Mesenteric fat pad (tissue), 1 donor: ENCODE measurements at places on chromosomes 2 and 18.

DNA sequence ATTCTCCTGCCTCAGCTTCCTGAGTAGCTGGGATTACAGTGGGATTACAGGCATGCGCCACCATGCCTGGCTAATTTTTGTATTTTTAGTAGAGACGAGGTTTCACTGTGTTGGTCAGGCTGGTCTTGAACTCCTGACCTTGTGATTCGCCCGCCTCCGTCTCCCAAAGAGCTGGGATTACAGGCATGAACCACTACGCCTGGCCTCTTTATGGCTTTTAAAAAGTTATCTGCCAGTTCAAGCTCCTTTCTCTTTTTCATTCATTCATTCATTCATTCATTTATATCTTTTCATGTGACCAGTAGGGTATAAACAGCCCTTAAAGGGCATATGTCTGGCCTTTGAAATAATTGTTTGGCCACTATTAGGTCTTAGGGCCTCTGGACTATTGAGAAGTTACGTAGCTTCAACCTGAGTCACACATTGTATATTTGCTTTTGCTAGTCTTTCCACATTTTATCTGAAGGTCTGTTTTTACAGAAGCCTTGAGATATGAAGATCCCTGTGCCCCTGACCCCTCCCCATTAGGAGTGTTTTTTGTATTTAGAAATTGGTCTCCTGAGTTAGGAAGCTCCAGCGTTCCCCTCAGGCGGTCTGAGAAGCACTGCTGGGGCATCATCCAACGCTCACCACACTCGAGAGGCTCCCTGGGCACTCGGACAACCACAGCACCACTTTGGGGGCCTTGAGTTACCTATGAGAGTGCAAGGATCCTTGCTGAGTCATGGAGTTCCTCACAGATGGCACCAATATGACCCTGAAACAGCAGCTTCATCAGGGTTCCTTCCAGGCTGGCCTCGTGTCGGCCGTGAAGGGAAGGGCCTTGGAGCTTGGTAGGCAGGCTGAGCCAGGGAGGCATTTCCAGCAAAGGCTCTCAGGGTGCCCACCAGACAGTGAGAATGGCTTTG, 21.8 kb downstream of the FZD5 start:
- DNase-seq, result no peak

DNA sequence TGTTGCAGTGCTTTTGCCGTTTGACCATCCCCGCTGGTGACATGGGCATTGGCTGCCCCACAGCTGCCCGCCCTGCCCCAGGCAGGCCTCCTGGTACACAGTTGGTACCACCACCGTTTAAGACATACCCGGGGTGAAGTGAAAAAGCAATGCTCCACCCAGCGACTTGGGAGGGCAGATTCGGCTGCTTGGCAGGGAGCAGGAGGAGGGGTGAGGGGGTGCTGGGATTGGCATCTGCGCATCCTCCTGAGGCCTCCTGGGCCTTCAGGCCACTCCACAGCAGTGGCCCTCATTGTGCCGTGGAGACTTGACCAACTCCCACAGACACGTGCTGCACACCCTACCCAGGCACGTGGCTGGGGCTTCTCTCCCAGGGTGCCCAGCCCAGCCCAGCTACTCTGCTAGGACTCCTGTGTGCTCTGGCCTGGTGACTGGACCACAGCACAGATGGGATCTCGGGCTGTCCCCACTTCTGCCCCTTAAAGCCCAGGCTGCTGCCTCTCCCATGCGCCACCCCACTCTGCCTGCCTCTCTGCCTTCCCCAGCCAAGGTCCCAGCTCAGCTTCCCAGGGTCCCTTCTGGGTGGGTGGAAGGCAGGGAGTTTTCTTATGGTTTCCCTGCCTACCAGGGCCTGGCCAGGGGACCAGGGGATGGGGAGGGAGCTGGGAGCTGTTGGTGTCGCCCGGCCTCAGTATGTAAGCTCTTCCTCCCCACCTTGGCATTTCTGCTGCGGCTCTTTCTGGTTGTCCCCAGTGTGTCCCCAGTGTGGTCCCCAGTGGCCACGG, 157.0 kb upstream of the HS6ST1 start:
- DNase-seq, result peak; percentile 78

GRCh38 chr2:112547333-112547732, 5.1 kb downstream of the POLR1B start:
- no peak for DNase-seq

GRCh38 chr18:49094979-49095632, 144.3 kb upstream of the SMAD7 start:
- DNase-seq, result no peak

DNA sequence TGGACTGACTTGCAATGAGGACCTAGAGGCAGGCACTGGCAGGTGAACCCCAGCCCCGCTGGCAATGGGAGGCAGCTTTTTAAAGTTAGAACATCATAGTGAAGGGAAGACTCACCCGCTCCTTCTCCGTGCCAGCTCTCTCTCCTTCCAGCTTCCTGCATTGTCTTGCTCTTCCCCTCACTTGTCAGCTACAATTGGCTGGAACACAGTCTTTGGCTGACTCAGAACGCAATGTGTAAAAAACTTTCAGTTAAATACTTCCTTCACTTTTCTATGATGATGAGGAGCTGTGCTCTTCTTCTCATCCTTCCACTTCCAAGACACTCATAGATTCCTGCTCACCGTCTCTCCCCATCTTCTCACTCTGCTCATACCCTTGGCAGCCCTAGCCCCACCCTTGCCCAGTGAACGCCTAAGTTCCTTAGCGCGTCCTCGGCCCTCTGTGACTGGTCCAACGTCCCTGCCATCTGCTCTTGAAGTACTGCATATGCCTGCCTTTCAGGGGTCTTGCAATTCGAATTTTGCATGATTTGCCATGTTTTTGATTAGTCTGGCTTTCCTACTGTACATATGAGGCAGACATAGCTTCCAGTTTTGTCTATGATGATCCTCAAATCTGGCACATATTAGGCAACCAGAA, 118.0 kb upstream of the TMEM200C start:
- no peak for DNase-seq

- DNase-seq, result no peak
Observed at GRCh38 chr18:7918701-7919100, 351.6 kb downstream of the PTPRM start.

DNA sequence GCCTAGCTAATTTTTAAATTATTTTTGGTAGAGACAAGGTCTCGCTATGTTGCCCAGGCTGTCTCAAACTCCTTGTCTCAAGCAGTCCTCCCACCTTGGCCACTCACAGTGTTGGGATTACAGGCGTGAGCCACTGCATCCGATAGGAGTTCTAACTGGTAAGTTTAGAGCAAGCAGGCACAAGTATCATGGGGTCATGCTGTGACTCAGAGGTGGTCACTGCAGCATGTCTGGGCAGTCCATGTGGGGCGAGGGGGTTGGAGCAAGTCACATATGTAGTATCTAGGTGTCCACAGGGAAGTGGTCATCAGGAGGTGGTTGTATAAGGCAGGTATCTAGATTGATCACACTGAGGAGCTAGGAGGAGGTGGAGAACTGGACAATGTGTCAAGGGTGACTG, 22.7 kb upstream of the STARD7 start:
- DNase-seq, result no peak

DNA sequence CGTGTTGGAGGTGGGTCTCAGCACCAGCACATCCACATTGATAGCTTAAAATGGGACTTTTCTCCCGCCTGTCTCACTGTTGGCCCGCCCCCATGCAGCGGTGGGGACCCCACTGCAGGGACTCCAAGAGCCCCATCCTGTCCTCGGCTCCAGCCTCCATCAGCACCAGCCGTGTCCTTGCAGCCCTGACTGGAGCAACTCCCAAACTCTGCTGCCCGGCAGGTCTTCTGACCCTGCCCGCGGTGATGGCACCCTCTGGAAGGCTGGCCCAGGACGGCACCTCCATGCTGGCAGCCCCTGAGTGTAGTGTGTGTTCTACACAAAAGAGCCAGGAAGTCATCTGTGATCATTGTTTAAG, 41.6 kb upstream of the KCNG2 start:
- DNase-seq, result peak; percentile 57

DNA sequence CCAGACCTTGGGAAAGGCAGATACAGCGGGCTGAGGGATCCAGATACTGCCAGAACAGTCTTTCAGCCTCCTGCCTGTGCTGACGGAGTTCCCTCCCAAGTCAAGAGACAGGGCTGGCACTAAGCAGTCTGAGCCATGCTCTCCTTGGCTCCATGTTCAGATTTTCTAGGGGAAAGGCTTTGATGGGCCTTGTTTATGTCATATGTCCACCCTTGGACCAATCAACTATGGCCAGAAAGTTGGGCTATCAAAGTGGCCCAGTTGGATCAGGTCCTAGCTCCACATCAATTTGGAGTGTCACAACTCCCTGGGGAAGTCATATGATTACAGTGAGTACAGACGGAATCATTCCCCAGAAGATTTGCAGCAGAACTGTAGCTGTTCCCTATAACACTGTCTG, 152.0 kb downstream of the GREB1L start:
- DNase-seq, result no peak
